ENCODE measurements at places on chromosomes 2 and 18.

- no peak for DNase-seq
Observed at GRCh38 chr18:34867520-34867919, 157.4 kb downstream of the DTNA start.

- no peak for DNase-seq
Observed at GRCh38 chr2:154908327-154908726, 209.8 kb downstream of the KCNJ3 start.

DNA sequence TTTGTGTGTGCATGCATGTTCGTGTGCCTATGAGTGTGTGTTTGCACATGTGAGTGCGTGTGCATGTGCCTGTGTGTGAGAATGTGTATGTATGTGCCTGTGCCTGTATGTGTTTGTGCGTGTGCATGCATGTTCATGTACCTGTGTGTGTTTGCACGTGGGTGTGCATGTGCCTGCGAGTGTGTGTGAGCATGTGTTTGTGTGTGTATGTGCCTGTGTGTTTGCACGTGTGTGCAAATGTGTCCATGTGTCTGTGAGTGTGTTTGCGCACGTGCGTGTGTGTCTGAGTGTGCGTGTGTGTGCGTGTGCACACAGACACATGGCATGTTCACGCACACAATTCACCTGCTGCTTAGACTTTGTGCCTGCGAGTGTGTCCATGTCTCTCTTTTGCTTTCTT lies 853.5 kb upstream of the SALL3 start:
- no peak for DNase-seq

DNA sequence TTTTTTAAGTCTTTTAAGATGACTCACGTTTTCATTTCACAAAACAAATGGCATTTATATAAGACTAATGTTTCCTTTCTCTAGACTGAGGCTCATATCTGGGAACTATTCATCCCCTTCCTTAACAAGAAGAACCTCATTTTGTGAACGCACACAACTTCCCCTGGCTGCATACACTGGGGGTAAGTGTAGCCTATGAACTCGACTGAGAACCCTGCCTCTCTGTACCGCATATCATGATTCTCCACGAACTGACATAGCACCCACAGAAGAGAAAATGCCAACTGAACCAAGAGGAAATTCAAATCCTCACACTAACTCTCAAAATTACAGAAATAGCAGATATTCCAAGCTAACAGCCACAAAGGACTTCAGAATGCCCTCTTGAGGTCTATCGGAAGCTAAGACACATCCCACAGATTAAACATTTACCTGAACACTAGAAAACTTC lies 236.7 kb downstream of the TCF4 start:
- DNase-seq, result no peak

DNA sequence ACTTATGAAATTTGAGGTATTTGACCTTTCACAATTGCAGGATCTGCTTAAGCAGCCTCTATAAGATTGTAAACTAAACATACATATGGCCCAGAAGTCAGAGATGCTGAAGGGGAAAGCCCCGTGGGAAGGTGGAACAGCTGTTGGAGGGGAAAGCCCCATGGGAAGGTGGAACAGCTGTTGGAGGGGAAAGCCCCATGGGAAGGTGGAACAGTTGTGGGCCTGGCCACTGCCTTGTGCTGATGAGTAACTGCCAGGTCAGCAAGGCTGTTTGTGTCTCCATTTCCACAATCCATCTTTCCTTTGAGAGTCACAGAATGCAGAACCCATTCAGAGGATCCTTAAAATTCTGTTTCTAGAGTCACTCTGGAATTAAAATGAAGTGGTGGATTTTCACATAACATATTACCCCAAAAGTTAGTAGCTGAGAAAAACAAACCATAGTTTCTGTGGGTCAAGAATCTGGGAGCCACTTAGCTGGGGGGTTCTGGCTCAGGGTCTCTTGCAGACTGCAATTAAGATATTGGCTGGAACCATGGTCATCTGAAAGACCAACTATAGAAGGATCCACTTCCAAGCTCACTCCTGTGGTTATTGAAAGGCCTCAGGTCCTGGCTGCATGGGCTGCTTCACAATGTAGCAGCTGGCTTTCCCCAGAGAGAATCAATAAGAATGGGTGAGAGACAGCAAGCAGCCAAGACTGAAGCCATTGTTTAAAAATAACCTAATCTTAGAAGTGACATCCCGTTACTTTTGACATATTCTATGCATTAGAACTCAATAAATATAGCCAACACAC lies 86.6 kb upstream of the CAVIN2 start:
- no peak for DNase-seq

DNA sequence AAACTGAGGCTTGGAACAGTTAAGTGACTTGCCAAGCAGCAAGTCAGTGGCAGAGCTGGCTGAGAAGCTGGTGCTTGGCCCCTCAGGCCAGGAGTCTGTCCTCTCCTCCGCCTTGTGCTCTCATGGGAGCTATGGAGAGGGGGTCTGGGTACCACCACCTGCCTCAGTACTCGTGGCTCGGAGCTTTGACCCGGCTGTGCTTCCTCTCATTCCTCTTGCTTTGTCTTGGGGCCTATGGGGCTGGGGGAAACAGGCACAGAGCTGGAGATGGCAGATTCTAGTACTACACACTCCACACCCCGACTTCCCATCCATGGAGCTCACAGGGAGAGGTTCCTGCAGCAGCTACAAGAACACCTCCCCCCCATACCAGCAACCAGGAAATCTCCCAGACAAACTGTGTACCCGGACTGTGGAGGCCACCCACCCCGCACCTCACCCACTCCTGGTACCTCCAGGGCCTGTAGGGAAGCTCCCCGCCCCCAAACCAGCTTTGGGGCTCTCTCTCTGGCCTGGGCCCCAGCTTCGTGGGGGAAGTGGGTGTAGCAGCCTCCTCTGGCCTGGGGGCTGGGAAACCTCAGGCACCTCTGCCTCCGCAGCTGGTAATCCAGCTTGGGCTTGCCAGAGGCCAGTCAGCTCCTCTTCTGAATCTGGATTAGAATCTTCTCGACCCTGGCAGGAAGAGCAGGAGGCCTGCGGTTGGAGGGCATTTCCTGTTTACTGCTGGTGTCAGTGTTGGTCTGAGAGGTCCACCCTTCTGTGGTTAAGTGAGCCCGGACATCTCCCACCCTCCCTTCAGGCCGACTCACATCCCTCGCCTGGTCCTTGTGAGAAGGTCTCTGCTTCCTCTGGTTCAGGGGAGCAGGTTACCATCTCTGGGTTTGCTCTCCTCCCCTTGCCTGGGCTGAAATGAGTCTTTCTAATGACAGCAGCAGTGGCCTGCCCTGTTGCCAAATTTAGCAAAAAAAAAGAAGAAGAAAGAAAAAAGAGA lies 22.3 kb upstream of the RHOB start:
- no peak for DNase-seq

DNA sequence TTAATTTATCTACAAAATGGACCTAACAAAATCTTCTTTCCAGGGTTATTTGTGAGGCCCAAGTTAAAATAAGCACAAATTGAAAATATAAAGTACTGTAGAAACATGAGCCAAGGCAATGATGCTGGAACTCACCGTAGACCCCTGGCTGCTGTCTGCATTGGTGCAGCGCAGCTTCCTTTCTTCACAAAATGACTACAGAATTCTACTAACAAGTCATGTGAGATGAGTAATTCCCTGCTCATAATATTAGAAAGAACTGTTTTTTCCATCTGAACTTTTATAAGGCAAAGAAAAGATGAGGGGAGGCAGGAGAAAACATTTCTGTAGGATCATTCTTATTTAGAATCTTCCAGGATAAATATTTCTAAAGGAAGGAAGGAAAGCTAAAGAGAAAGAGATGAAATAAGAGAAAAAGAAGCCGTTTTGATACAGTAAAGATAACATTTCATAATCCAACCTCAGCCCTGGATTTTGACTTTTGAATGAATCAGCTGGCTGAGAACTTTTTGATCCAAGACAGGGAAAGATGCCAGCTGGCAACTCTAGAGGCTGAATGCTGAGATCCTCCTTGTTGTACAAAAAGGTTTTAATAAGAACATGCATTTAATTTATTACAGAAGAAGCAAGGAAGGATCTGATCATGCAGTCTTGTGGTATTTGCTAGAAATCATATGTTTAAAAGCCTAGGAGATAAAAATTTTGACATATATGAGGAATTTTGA lies 183.9 kb upstream of the KLHL14 start:
- DNase-seq, result no peak

DNA sequence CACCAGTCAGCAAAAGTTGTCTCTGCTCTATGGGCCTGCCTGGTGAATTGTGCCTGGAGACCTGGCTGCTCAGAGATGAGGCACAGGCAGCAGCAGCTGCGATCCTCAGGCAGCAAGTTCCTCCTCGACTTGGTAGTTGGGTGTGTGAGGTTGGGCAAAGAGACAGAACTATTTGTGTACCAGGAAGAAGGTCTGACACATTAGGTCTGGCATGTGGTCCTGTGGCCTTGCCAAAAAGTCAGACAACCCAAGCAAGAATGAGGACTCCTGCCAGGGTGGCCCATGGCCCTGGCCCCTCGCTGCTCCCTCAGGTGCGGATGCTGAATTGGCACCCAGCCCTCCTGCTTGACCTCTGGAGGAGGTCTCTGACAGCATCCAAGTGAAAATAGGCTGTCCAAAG lies 192.7 kb downstream of the DYSF start:
- no peak for DNase-seq

- DNase-seq, result no peak
Observed at GRCh38 chr2:42084231-42084671, 36.4 kb downstream of the PKDCC start.

DNA sequence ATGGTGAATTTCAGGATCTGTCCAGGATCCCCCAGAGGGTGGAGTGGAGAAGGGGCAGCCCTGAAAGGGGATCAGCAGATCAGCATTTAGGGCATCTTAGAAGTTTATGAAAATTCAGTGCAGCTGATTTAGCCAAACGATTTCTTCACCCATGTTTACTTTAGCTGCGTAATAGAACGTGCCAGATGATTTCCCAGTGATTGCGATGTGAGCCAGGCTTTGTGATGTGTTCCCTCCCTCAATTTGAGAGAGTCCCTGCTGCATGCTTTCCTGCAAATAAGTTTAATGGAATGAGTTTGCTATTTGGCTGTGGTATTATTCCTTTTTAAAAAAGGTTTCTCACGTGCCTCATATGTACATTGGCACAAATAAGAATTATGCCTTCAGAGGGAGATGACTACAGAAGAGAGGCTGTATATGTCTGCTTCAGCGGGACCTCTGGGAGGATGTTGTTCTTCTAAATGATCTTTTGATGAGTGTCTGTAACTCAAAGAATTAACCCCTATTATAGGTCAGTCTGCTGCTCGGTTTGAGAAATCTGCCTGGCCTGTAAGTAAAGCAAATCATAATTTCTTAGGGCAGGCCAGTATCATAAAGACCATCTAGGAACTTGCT lies 111.9 kb downstream of the MRO start:
- no peak for DNase-seq

DNA sequence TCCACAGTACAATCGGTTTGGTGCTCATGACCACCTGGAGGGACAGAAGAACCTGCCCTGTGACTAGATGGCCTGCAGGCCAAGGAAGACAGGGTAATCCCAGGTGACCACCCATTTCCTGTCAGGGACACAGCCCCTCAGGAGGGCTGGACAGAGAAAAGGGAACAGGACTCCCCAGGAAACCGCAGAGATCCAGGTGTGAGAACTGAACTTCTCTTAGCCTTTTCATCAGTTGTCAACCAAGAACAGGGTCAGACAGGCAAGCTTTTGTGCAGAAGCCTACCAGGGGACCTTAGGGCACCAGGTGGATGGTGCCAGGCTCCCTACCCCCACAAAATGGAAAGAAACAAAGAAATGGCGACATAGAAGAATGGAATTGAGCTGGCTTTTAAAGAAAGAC lies 132.3 kb downstream of the HDAC4 start:
- DNase-seq, result no peak

- DNase-seq, result no peak
Observed at GRCh38 chr18:47081578-47081977, 46.2 kb upstream of the ELOA2 start.

- DNase-seq, result no peak
Observed at GRCh38 chr18:36590621-36591580, 237.9 kb downstream of the TPGS2 start.

- DNase-seq, result no peak
Observed at GRCh38 chr2:168726375-168726774, 76.1 kb upstream of the NOSTRIN start.
